SHP77 treated with DMSO at 0.1 percent for 48 hours (cell line): ENCODE measurements at places on chromosomes 2 and 18.

DNA sequence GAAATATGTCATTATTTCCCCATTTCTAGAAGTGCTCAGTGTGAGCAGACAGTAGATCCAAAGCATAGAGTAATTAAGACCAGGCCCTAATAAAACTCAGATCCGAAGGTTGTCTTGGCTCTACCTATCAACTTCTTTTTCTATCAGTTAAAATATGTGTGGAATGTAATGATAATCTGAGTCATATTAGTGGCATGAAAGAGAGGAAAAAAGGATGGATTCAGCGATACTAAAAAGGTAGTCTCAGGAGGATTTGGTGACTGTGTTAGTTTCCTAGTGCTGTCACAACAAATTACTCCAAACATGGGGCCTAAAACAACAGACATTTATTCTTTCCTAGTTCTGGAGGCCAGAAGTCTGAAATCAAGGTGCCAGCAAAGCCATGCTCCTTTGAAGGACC is 103.7 kb upstream of the NABP1 start:
- DNase-seq: no peak

DNA sequence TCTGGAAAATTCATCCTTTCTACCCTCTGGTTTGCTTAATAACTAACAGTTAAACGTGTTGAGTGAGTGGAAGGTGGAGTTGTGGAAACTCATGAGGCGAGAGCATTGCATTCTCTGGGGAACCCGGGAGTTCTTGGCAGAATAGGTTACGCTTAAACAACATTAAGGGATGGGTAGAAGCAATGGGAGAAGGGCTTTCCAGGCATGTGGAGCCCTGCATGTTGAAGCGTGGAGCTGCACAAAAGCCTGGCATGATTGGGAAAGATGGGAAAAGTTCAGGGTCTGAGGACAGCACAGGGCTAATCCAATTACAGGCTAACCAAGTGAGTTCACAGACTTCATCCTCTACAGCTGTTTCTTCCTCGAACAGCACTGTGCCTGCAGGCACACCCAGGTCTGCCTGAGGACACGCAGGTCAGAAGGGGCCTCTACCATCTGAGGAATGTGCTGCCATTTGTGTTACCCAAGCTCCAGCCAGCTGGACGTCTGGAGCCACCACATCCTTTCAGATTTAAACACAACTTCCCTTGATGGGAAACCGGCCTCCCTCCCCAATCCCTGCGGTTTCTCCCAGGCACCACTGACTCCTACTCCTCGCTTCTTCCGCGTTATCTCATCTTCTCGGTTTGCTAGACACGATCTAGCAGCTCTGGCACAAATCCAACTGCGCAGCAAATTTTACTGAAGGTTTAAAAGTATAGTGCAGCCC is 164.2 kb downstream of the ANTXR1 start:
- no peak for DNase-seq

DNA sequence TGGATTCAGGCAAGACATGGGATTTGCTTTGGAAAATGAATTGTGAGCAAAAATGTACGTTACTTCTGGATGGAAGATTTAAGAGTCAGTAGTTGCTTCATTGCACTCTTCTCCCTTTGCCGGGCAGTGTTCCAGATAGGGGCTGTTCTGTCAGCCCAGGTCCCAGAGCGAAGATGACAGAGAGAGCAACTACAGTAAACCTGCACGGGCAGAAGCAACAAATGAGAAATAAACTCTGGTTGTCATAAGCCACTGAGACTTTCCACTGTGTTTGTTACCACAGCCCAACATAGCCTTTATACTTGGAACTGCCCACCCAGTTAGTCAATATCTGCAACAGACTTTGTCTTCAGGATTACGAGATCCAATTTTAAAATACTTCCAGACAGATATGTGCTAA is 83.3 kb downstream of the CACNB4 start:
- DNase-seq: no peak

GRCh38 chr2:38201784-38202183 is 125.8 kb upstream of the CYP1B1 start:
- DNase-seq: no peak

GRCh38 chr2:191355170-191355758 is 110.1 kb downstream of the MYO1B start:
- DNase-seq: no peak

DNA sequence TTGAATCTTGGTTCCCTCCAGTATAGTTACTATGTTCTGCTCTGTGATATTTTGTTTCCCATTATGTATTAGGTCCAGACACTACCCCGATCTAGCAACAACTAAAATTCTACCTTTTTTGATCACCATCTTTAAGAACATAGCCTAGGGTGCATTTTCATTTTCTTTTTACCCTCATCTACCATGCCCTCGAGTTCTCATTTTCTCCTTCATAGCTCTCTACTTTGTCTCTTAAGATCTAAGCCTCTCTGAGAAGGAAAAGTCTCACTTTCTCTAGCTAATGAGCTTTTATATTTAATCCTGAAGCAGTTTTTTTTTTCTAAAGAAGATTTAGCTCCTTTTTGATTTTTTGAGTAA is 1089.4 kb upstream of the SLC39A10 start:
- no peak for DNase-seq

DNA sequence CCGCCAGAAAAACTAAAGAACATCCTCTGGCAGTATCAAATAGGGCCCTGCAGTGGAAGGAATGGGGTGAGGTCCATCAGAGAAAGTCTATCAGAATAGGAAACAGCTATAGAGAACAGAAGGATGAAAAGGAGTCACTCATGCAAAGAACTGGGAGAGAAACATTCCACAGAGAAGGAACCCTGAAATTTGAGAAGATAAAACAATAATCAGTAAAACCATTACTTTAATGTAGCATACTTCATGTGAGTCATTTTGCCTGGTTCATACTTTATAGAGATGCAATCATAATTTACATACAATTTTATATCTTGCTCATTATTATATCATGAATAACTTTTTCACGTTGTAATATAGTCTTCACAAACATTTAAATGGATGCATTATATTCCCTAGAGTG is 402.2 kb downstream of the NCKAP5 start:
- DNase-seq: no peak

- no peak for DNase-seq
Measured at GRCh38 chr2:238284802-238285515, 3.5 kb downstream of the PER2 start.

DNA sequence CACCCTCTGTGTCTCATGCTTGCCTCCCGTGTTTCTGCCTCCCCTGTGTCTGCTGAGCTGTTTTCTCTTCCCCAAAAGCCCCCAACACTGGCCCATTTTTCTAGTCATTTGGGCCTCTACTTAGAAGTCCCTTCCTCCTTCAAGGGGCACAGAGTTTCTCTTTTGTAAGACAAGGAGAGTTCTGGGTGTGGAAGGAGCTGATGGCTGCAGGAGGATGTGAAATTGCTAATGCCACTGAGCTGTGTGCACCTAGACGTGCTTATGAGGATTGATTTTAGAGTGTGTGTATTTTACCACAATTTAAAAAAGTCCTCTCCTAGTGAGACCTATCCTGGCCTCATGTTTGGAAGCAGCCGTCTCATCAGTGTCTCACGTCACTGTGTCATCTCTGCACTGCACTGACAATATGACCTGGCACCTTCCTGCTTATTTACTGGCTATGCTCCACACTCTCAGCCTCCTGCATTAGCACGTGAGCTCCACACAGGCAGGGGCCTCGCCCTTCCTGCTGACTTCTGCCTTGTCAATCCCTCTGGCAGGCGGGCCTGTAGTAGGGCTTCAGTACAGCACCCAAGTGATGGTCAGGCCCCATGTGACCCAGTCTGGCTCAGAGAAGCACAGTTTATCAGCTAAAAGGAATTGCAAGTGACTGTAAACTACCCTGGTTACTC is 8.0 kb upstream of the MBP start:
- DNase-seq: no peak

- no peak for DNase-seq
Measured at GRCh38 chr2:64338910-64339500, 115.0 kb upstream of the LGALSL start.

GRCh38 chr2:27977731-27978312 is 87.3 kb downstream of the BABAM2 start:
- no peak for DNase-seq

DNA sequence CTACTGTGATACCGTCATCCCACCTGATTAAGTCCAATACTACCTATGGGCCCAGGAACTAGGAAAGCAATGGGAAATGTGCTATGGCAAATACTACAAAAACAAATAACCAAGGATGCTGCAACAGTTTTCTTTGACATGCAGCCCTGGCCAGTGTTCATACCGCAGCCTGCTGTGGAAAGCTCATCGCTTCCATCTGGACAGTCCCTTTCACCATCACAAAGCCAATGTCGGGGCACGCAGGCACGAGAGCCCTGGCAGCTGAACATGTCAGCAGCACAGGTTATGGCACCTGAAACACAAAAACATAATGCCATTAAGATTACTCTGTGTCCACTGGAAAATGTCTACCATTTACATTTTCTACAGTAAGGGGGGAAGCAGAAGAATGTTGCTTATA is 1621.1 kb downstream of the LRP1B start:
- no peak for DNase-seq

DNA sequence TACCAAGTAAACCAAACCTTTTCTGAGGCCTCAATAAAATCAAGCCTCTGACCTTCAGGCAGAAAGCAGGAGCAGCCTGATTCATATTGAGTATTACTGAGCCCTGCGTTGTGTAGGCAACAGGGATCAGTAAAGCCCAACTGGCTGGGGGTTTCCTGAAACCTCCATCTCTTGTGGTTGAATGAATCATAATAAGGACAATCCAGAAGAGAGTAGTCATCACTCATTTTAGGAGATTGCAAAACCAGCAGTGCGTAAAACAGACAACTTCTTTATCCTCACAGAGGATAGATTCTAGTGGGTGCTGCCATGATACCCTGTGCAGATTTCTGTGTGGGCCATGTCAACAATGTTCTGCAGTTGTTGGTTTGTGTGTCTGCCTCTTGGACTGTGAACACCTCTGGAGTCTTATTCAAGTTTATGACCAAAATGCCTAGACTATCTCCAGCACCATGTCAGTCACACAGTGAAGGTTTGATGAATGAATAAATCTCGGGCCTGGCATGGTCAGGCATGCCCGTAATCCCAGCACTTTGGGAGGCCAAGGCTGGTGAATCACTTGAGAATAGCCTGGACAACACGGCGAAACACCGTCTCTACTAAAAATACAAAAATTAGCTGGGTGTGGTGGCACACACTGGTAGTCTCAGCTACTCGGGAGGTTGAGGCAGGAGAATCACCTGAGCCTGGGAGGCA is 51.8 kb upstream of the RAB27B start:
- DNase-seq: no peak

GRCh38 chr18:55522011-55522410 is 66.0 kb downstream of the TCF4 start:
- no peak for DNase-seq

- DNase-seq: no peak
Measured at GRCh38 chr2:44578471-44579093, 216.8 kb downstream of the CAMKMT start.

GRCh38 chr2:20625491-20626391 is 25.2 kb downstream of the HS1BP3 start:
- no peak for DNase-seq

DNA sequence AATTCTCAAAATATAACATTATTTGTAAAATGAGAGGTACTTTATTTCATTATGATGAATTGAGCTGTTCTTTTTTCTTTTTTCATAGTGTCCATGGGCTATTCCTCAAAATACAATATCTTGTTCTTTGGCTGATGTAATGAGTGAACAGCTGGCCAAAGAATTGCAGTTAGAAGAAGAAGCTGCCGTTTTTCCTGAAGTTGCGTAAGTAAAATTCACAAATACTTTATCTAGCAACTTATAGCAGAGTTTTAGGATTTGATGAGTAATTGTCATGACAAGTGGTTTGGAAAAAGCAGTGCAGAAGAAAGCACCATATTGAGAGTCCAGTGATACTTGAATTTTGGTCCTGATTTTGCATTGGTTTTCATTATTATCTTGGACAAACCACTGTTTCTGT is 9.8 kb downstream of the RIOK3 start:
- no peak for DNase-seq

GRCh38 chr2:109176928-109177327 is 47.9 kb downstream of the SH3RF3 start:
- no peak for DNase-seq

DNA sequence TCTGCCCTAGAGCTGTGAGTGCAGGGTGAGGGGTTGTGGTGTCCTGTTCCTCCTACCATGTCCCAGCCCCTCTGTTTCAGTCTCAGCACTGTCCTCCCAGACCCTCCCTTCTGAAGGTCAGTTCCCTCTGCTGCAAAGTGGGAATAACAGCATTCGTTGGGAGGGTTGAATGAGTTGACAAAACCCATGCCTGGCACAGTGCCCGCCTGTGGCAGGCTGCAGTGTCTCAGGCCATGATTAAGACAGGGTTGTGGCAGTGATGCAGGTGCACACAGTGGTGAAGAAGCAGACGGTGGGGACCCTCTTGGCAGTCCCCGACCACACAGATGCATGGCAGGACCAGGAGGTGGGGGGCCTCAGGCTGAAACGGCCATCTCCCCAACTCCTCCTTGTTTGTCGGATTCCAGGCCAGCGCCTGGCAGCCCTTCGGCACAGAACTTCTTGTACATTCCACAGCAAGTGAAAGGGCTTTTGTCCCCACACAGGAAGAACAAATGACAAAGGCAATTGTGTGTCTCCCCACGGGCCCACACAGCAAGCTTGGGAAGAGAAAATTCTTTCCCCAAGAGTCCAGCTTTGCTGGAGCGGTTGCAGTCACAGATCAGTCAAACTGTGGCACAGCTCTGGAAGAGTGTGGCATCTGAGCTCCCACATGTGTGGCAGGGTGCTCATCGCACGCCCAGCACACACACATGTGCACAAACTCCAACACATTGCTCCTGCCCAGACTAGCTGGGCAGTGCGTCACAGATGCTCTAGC is 92.0 kb upstream of the MSH2 start:
- DNase-seq: no peak

DNA sequence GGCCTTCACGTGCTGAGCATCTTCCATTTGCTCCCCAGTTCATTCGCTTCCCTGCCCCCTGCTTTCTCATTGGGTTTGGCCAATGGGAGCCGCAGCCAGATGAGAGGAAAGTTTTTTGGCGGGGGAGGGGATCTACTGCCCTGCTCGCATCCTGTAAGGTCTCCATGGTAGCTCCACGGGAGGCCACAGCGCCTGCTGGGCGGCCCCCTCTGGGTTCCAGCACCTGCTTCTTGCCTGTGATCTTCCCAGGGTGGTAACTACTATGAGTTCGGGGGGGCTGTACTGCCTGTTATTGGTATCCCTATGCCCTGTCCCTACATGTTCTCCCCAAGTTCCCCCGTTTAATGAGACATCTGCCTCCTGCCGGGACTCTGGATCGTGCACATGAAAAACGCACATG is 57.2 kb downstream of the INPP5D start:
- DNase-seq: no peak

DNA sequence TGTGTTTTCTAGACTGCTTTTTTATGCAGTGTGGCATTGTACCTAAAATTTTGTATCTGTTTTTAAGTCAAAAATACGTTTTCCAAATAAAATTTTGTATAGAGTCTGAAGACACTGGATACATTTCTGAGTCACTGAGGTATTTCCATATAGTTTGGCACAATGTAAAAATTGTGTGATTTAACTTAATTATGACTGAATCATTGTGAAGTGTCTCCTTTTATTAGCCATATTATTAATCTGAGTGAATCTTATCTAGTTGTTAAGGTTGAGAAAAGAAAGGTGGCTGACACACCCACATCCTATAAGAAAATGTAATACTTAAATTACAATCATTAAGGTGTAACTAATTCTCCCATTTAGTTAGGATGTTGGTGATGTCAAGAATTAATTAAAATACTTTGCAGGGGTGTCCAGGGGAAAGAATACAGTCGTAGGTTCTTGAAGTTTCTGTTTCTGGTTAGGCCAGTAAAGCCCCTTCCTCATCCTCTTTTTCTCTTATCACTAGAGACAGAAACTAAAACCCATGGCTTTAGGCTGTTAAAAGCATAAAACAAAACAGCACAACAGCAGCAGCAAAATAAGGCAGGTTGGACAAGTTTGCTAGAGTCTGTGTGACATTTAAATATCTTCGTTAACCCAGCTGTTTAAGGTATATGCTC is 71.6 kb downstream of the UBE2E3 start:
- DNase-seq: no peak
